Hippocampal formation (tissue), 2 donors: ENCODE measurements at places on chromosomes 12 and 14.

- no peak for DNase-seq
Observed at GRCh38 chr12:6092784-6093722, 31.4 kb downstream of the VWF start.

GRCh38 chr14:64422756-64423155 is 34.6 kb downstream of the MTHFD1 start:
- no peak for DNase-seq

DNA sequence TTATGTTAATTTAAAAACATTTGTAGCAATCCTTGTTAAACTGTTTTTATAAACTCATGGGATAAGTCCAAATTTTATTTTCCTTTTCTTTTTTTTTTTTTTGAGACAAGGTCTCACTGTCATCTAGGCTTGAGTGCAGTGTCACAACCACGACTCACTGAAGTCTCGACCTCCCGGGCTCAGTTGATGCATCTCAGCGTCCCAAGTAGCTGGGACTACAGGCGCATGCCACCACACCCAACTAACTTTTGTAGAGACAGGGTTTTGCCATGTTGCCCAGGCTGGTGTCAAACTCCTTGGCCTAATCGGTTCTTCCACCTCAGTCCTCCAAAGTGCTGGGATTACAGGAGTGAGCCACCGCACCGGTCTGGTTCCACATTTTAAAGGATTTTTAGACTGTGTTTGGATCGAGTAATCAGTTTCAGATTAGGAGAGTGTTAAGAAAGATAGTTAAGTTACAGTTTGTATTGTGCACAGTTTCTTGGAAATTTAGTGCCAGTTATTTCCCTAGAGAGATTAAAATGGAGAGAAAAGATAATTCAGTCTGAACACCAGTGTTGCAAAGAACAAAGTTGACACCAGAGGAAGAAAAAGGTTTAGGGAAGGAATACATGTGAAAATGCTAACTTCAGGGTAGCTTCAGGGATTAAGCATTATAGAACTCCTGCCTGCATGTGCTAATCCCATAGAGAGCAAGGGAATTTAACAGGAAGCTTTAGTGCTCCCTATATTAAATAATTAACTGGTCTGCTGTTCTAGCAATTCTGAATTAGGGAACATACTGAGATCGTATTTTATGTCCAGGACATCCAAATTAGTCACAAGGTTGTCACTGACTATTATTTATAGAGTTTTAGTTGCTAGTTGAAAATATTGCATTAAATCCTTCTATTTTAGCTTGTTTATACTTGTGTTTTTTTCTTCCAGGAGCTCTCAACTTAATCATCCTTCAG is 10.1 kb downstream of the RAP1B start:
- no peak for DNase-seq

- no peak for DNase-seq
Observed at GRCh38 chr14:76323331-76324050, 52.4 kb upstream of the ESRRB start.

- no peak for DNase-seq
Observed at GRCh38 chr14:23162800-23163199, 20.7 kb downstream of the SLC7A8 start.

GRCh38 chr14:79951572-79951971 is 259.7 kb downstream of the DIO2 start:
- no peak for DNase-seq

DNA sequence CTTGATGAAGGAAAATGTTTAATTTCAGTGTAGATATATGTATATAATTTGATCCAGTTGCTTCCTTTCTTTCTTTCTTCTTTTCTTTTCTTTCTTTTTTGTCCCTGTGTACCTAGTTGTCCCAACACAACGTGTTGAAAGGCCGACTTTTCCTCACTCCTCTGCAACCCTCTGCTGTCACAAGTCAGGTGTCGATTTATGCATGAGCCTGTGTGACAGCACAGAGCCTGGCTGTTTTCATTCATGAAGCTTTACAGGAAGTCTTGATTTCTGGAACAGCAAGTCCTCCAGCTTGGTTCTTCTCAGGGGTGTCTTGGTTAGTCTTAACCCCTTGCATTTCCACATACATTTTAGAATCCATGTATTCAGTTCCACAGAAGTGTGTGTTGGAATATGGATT is 88.1 kb downstream of the PPP2R5C start:
- no peak for DNase-seq

GRCh38 chr14:69073429-69073828 is 79.5 kb downstream of the DCAF5 start:
- DNase-seq, result no peak

- no peak for DNase-seq
Observed at GRCh38 chr12:70553391-70553859, 83.8 kb downstream of the PTPRB start.

- no peak for DNase-seq
Observed at GRCh38 chr12:114403690-114404066, 2.3 kb downstream of the TBX5 start.

DNA sequence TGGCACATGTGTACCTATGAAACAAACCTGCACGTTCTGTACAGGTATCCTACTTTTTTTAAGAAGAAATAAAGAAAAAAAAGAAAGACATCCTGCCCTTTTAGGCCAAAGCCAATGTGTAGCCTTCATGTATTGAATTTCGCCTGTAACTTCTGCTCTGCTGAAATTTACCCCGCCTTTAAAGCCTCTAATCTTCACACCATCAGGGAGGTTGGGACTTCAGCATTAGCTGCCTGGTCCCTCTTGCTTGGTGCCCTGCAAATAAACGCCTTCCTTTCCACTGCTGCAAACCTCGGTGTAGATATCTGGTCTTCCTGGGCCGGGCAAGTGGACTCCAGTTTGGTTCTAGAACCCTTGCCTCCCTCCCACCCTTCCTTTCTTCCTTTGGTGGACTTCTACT is 2.6 kb upstream of the KRT71 start:
- DNase-seq, result no peak

GRCh38 chr14:21852775-21853174 is 179.2 kb upstream of the OR4E1 start:
- no peak for DNase-seq

- no peak for DNase-seq
Observed at GRCh38 chr12:69410571-69410970, 51.0 kb downstream of the YEATS4 start.

DNA sequence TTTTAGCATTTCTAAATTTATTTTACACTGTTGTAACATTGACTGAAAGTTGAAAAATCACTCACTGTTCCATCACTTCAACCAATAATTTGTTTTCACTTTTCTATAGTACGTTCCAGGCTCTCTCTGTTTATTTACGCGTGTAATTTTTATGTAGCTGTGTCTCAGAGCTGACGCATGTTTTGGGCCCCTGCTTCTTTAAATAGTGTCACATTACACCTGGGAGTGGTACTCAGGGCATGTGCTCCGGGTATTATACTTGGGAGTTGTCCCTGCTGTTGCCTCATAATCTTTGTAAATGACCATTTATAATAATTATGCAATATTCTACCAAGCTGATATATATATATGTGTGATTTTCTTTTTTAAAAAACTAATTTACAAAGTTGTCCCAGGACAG is 132.8 kb upstream of the CPM start:
- DNase-seq, result no peak

- DNase-seq, result no peak
Observed at GRCh38 chr12:104673696-104674482, 217.1 kb downstream of the CHST11 start.

- DNase-seq, result no peak
Observed at GRCh38 chr14:71362920-71363584, 455.8 kb downstream of the PCNX1 start.

DNA sequence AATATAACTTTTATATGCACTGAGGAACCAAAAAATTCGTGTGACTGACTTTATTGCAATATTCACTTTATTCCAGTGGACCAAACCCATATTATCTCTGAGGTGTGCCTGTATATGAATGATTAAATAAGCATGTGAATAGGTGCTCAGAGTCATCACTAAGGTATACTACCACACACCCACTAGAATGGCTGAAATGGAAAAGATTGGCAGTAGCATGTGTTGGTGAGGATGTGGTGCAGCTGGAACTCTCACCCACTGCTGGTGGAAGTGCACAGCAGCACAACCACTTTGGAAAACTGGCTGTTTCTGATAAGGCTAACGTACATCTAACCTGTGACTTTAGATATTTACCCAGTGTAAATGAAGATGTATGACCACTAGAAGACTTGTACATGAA is 36.8 kb downstream of the GOLGA5 start:
- no peak for DNase-seq

DNA sequence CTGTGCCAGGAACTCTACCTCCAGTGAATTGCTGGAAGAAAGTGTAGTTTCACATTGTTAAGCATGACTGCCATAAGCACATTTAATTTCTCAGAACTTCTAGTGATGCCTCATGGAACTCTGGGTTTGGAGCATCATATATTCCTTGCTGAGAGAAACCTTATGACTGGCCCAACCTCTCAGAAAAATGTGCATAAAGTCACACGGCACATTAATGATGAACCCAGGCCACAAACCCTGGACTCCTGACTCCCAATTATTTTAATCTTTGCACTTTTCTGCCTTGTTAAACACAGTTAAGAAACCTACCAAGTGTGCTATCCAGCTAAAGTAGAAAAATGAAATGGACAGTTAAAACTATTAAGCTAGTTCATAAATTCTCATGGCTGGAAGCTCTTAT is 5.6 kb downstream of the TCP11L2 start:
- DNase-seq, result no peak

DNA sequence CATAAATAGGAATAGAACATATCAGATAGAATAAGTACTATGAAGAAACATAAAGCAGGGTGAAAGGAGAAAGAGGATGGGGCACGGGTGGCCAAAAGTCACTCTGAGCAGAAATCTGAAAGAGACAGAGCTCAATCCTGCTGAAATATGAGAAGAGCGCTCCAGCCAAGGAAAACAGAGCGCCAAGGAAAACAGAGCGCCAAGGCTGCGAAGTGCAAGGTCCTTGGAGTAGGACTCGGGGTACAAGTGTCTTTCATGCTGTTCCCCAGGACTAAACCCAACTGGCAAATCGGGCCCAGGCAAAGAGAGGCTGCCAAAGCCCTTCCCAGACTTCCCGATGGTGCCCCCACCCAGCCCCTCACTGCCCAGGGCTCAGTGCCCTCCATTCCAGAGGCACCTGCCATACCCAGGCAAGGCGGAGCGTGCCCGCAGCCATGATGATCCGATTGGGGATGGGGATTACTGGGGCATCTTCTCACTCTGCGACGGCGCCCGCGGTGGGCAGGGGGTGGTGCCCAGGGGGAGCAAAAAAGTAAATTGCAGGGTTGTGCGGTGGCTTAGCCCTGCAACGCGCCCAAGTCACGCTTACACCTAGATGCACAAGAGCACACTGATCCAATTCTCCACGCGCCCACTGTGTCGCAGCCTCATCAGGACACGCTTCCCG is 1.7 kb downstream of the LTBP2 start:
- DNase-seq, result no peak

GRCh38 chr12:117051380-117051779 is 47.8 kb downstream of the TESC start:
- no peak for DNase-seq

GRCh38 chr12:46548605-46549071 is 176.1 kb upstream of the SLC38A2 start:
- no peak for DNase-seq

DNA sequence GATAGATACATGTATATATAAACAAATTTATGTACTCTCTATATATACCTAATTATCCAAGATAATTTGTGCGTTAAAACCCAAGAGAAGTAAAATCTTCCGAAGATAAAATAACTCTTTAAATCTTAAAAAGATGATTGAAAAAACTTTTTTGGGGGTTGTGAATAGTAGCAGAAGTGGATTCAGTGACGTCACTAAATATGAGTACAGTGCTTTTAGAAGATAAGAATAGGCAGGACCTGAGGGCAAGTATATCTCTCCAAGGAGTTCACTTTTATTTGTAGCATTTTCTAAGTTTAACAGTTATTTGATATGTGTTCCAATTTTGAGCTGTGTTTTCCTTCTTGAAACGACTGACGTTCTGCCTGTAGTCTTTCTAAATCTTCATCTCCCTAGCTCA is 319.8 kb downstream of the PPFIA2 start:
- no peak for DNase-seq

- no peak for DNase-seq
Observed at GRCh38 chr12:116183741-116184141, 93.8 kb downstream of the MED13L start.

- no peak for DNase-seq
Observed at GRCh38 chr12:103697971-103698751, 111.1 kb downstream of the STAB2 start.

GRCh38 chr14:50045837-50046236 is 70.5 kb downstream of the VCPKMT start:
- no peak for DNase-seq

GRCh38 chr14:48582938-48583337 is 907.5 kb upstream of the MDGA2 start:
- DNase-seq, result no peak

DNA sequence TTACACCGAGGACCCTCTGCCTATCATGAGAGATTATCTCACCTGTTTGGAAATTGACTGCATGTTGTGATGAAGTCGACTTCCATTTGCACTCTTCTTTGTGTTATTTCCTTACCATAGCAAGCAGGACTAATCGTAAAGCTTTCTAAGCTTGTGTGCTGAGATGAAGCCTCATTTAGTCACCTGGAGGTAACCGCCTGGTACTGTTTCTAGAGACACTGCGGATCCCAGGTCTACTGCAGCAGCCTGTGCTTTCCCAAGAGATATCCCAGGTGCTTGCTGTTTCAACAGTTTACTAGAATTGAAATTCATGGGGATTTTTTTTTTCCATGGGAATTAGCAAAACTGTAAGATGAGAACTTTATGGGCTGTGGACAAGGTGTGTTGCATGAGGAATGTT is 131.8 kb downstream of the PTPRR start:
- no peak for DNase-seq

DNA sequence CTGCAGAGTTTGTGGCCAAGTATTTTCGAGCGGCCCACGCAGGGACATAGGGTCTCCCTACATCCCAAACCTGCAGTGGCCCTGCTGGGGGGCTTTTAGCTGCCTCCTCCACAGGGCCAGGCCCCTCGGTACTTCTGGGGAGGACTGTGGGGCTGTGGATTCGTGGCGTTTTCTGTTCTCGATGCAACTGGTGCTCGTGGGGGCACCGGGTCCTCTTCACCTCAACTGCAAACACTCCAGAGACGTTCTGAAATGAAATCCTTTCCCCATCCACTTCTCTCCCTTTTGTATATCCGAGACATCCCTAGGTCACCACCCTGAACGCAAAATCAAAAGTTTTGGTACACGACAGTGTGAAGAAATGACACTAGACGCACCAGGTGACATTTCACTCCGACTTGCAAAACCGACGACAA is 2.3 kb downstream of the RFX4 start:
- no peak for DNase-seq

GRCh38 chr14:44316647-44317440 is 190.2 kb downstream of the FSCB start:
- DNase-seq, result no peak

DNA sequence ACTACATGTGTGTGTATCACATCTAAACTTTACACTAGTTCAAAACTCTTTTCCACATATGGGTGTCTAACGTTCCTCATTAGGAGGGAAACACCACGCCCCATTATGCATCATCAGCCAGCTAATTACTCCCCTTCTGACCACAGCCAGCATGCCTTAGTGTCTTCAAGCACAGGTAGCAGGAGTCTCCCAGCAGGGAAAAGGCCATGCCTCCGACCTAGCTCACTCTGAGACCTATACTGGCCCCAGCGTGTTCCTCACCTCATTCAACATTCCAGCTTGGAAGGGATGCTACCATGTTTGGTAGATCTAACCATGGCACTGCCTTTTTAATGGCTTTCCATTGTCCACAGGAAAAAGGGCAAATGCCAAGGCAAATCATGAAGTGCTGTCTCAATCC is 66.1 kb upstream of the PRB2 start:
- no peak for DNase-seq
